Left lung (tissue), 14 donors: ENCODE measurements at places on chromosomes 2 and 18.

GRCh38 chr18:2982452-2983269, 30.3 kb downstream of the LPIN2 start:
- no peak for DNase-seq

DNA sequence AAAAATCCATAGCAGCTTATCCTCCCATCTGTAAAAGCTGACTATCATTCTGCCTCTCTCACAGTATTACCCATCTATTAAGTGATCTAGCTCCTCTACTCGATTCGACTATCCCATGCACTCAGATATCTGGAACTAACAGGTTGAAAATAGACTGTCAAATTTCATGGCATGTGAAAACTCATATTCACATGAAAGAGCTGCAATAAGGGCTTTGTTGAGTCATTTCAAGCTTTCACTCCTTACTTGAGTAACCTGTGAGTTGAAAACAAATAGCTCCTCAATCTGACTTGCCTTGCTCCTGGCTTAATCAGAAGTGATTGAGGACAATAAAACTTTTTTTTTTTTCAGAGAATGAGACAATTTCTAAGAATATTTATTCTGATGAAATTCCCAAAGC, 192.4 kb upstream of the ERBB4 start:
- DNase-seq: no peak

- peak; percentile 2 for DNase-seq
These were observed 383.4 kb downstream of the CBLN2 start for GRCh38 chr18:72160510-72161445.

DNA sequence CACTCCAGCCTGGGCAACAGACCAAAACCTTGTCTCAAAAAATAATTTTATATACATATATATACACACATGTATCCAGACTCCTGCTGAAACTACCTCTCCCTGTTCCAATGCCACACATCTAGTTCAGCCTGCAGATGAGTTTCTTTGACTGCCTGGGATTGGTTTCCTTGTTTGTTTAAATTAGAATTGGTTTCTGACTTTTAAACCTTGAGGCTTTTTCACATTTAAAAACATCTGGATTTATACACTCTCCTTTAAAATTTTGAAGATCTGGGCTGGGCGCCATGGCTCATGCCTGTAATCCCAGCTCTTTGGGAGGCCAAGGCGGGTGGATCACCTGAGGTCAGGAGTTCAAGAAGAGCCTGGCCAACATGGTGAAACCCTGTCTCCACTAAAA, 21.8 kb upstream of the CXCR1 start:
- DNase-seq: no peak

GRCh38 chr2:68340226-68341061, 20.7 kb upstream of the CNRIP1 start:
- no peak for DNase-seq

- DNase-seq: no peak
These were observed 59.3 kb downstream of the COBLL1 start for GRCh38 chr2:164782323-164782722.

- no peak for DNase-seq
These were observed 17.0 kb upstream of the ANKRD44 start for GRCh38 chr2:197327472-197328098.

DNA sequence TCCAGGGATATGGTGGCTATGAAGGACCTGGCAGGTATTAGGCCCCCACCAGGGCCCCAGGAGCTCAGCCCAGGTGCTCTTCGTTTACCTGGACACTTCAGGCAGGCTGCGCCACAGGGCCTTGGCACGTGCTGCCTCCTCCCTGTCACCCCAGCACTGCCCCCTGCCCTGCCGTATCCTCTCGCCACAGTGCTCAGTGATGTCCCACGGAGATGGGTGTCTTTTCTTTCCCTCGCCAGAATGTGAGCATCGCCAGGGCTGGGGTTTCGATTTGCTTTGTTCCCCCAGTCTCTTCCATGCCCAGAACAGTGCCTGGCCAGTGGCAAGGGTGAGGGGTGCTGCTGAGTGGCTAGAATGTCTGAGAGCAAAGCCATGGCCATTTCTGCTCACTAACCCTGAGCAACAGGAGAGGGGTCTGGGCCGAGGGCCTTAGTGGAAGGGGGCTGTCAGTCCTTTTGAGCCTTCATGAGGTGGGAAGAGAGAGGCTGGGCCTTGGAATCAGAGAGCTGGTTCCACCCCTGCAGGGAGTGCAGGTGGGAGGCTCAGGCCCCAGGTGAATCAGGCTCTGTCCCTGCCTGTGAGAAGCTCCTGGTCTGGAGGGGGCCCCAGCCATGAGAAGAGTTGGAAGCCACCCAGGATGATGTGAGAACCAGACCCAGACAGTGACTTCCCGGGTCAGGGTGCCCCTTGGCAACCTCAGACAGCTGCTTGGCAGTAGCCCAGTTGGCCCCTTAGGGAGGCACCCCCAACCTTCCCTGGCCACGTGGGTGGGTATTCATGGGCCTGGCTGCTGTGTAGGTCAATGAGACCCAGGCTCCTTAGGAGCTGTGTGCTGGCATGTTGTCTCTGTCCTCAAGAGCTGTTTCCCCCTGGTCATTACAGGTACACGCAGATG, 129.9 kb upstream of the HS6ST1 start:
- no peak for DNase-seq
